ENCODE measurements at places on chromosomes 16 and 17.
A peak's percentile ranks its signal among the peaks of the same experiment; 100 is the strongest.

GRCh38 chr16:55272744-55273143 is 51.3 kb upstream of the IRX6 start:
- no peak for DNase-seq

DNA sequence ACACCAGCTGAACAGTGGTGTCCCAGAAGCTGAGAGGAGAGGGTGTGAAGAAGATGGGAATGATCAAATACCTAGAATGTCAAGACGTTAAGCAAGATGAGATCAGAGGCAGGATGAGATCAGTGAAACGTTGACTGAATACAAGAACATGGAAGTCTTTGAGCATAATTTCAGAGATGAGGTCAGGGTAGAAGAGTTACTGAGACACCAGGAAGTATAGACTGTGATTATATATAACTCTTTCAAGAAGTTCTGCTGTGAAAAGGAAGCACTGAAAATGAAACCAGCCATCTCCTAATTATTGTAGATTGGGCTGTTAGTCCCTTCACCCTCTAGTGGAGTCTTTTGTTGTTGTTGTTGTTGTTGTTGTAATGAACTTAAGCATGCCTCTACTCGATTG is 9.1 kb downstream of the SHCBP1 start:
- DNase-seq: no peak

GRCh38 chr16:73878611-73879010 is 418.0 kb upstream of the PSMD7 start:
- no peak for DNase-seq

- no peak for DNase-seq
Observed at GRCh38 chr16:89315791-89316581, 98.5 kb downstream of the ZNF778 start.

- no peak for DNase-seq
Observed at GRCh38 chr17:44209786-44210341, 9.6 kb downstream of the UBTF start.

- peak; percentile 25 for DNase-seq
Observed at GRCh38 chr17:31401456-31402254, 10.2 kb downstream of the RAB11FIP4 start.

DNA sequence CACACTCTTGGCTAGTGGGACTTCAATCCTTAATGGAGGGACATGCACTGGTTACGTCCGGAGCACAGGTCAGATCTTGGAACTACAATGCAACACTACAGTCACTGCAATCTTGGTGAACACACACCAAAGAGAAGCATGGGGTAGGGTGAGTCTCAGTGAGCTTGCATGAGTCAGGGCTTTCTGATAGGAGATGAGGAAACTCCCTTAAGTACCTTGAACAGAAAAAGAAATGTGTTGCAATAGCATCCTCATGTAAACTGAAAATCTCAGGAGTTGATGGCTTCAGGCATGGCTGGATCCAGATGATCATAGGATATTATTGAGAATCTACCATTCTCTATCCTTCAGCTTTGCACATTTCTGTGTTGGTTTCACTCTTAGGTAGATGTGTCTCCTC is 54.1 kb downstream of the CES1 start:
- no peak for DNase-seq

- DNase-seq: no peak
Observed at GRCh38 chr16:56691885-56692284, 9.6 kb downstream of the MT1X start.

GRCh38 chr17:37650419-37651003 is 7.3 kb upstream of the DDX52 start:
- no peak for DNase-seq

DNA sequence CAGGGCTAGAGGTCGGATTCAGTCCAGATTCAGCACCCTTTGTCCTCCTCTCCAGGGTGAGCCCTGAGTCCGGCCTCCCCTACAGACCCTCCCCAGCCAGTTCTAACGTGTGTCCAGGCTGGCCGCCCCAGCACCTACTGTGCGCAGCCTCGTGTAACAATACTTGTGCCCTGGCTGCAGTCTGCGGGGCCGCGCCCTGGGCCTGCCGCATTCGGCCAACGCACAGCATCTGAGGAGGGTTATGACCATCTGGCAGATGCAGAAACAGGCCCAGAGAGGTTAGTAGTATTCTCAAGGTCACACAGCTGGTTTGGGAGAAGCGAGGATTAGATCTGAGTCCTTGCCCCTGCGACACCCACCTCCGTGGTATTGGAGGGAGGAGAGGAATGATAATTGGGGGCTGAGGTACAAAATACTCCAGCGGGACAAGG is 968 bp downstream of the RIPOR1 start:
- DNase-seq: no peak

DNA sequence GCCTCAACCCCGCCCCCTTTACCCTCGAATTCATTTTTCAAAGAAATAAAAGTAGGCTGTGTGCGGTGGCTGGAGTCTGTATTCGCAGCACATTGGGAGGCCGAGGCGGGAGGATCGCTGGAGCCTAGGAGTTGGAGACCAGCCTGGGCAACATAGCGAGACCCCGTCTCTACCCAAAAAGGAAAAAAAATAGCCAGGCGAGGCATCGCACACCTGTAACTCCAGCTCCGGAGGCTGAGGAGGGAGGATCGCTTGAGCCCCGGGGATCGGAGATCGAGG is 671 bp upstream of the TOP2A start:
- DNase-seq: no peak

- no peak for DNase-seq
Observed at GRCh38 chr17:16477255-16477654, 14.7 kb downstream of the LRRC75A start.

- no peak for DNase-seq
Observed at GRCh38 chr16:4011225-4011939, 104.9 kb downstream of the ADCY9 start.
